ENCODE measurements at places on chromosomes 5 and 9.

DNA sequence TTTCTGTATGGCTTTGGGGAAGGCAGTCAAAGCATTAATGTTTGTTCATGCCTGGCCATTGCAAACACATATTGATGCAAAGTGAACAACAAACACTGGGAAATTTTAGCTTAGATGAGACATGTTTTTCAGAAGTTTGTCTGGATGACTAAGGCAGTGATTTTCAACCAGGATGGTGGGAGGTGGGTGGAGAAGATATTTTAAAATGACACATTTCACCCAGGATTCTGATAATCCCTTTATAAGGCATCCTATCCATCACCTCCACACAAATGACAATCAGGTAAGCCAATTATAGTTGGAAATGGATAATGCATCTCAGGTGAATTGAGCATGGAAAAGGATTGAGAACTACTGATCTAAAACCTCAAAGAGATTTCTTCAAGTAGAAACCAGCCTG, 57.4 kb upstream of the SV2C start:
- DNase-seq, result no peak

- DNase-seq, result no peak
Observed at GRCh38 chr9:121893786-121894185, 199.3 kb downstream of the TTLL11 start.

DNA sequence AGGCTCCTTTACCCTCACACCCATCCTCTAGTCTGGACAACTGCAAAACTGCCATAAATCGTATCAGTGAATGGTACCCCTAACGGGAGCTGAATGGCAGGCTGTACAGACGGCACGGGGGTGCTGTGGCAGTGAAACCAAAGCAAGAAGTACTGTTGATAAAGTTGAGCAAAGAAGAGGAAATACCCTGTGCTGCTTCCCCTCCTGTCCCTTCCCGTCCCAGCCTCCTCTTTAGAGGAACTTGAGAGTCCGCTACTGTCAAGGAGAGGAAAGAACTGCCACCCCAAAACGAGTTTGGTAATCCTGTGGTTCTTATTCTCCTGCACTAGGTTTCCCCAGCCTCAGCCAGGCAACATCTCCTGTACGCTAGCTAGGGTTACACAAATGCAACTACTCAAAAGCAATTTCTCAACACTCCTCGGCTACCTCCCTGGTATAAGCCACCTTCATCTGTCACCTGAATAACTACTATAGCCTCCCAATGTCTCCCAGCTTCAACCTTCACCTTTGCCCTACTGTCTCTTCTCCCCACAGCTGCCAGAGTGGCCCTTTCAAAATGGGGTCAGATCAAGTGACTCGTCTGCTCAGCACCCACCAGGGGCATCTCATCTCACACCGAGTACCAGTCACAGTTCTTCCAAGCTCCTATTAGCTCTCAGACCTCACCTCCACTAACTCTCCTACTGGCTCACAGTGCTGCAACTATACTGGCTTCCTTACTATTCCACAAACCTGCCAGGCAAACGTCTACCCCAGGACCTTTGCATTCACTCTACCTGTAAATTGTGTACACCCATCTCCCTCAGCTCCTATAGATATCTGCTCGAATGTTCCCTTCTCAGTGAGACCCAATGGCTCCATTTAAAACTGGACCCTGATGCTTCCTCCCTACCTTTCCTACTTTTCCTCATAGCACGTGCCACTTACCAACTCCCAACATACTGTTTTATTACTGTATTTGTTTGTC, 4.1 kb downstream of the GLRX start:
- DNase-seq, result no peak

- DNase-seq, result no peak
Observed at GRCh38 chr5:6498968-6499367, 50.3 kb downstream of the UBE2QL1 start.

GRCh38 chr5:156918311-156918845, 44.6 kb downstream of the TIMD4 start:
- no peak for DNase-seq

DNA sequence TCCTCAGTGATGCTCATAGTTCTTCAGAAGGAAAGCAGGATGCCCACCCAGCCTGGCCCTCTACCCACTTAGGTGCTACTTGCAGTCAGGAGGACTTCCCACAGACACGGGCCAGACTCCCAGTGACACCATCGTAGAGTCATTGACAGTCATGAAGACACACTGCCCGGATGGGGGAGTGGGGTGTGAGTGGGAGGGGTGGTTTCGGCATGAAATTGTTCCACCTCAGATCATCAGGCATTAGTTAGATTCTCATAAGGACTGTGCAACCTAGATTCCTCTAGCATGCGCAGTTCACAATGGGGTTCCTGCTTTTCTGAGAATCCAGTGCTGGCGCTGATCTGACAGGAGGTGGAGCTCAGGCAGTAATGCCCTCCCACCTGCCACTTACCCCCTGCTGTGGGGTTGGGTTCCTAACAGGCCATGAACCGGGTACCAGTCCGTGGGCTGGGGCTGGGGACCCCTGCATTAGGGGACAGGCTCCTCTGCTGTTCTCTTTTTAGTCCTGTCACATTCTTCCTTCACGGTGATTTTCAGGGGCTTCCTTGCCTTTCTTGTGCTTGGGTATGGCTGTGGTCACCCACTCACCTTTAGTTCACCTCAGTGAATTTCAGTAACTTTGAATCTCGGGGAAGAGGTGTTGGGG, 88.2 kb upstream of the ANKRD55 start:
- DNase-seq, result no peak

- peak; percentile 79 for DNase-seq
Observed at GRCh38 chr5:109688630-109688969, 1.1 kb upstream of the MAN2A1 start.

Data from HT-29 (cell line).